ENCODE measurements at places on chromosomes 16 and 17. TPM values are rescaled to one million over a fixed set of nuclear protein-coding genes. Genes with fewer than 3 reads are reported as not detected.

The SPATA32 gene
- total RNA-seq, result not detected

The SPNS2 gene
- total RNA-seq, result 31.6 TPM

The DPEP2 gene
- 4.4 TPM for total RNA-seq

The PPY gene
- total RNA-seq, result not detected

The ARHGAP44 gene
- total RNA-seq, result 6.4 TPM

The MED31 gene
- 13.8 TPM for total RNA-seq

The CCL7 gene
- 1.6 TPM for total RNA-seq

The ADAM11 gene
- 0.53 TPM for total RNA-seq

The SLC16A3 gene
- total RNA-seq, result 53.1 TPM

The ZP2 gene
- total RNA-seq, result not detected

The ACBD4 gene
- total RNA-seq, result 26.4 TPM

The ARL5C gene
- total RNA-seq, result not detected

The TEN1 gene
- 8.1 TPM for total RNA-seq

The KRT32 gene
- 0.67 TPM for total RNA-seq

The SLC5A2 gene
- not detected for total RNA-seq

The CFAP97D1 gene
- not detected for total RNA-seq

The CDH1 gene
- 55.7 TPM for total RNA-seq

The HEATR9 gene
- 0.27 TPM for total RNA-seq

The SLC22A31 gene
- total RNA-seq, result 0.98 TPM

The TNS4 gene
- total RNA-seq, result 0.36 TPM

The PRAC1 gene
- total RNA-seq, result not detected

The FOXO3B gene
- total RNA-seq, result 5.3 TPM

The MLYCD gene
- 8.2 TPM for total RNA-seq

The DNAI2 gene
- not detected for total RNA-seq

The GUCY2D gene
- not detected for total RNA-seq

The TGFB1I1 gene
- total RNA-seq, result 66.3 TPM

The PPP4C gene
- 41.2 TPM for total RNA-seq

The TEKT5 gene
- not detected for total RNA-seq

The OXLD1 gene
- total RNA-seq, result 17.9 TPM

The AANAT gene
- not detected for total RNA-seq

The DOC2B gene
- total RNA-seq, result 27.2 TPM

The DNASE1L2 gene
- total RNA-seq, result 1.6 TPM

The ZPBP2 gene
- total RNA-seq, result not detected

The MT1B gene
- total RNA-seq, result not detected

The PRR35 gene
- total RNA-seq, result not detected
